ENCODE measurements at places on chromosomes 11 and 22.
A peak's percentile ranks its signal among the peaks of the same experiment; 100 is the strongest.

DNA sequence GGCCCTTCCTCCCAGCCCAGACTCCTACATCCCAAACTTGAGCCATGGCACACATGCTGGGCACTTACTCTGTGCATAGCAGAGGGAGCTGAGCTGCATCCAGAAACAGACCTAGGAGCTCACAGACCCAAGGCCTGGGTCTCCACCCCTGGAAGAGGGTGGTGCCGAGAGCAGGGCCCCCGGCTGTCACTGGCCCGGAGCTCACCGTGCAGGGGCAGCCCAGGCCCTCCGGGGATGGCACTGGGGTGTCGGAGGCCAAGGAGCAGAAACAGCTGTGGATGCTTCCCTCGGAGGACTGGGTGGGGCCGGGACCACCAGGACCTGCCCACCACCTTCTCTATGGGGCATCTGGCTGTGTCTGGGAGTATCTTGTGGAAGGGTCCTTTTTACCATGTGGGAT lies 4.3 kb upstream of the APOBEC3A start:
- no peak for DNase-seq

- no peak for DNase-seq
Observed at GRCh38 chr22:38250643-38251340, 22.0 kb downstream of the TMEM184B start.

DNA sequence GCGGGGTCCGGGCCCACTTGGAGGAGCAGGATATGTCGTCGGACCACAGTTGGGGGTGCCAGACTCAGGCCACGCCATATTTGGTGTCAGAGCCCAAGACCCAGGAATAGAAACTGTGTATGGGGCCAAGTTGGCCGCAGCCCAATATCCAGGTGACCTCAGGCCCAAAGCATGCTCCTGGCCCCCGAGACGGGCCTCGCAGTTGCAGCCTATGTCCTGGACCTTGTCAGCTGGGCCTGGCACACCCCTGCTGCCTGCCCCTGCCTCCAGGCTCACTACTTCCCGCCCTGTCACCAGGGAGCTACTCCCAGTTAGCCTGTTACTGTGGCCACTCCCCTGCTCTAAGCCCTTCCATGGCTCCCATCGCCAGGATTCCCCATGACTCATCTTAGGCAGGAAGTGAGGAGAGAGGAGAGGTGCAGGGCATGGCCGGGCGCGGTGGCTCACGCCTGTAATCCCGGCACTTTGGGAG lies 23.1 kb downstream of the A4GALT start:
- no peak for DNase-seq

DNA sequence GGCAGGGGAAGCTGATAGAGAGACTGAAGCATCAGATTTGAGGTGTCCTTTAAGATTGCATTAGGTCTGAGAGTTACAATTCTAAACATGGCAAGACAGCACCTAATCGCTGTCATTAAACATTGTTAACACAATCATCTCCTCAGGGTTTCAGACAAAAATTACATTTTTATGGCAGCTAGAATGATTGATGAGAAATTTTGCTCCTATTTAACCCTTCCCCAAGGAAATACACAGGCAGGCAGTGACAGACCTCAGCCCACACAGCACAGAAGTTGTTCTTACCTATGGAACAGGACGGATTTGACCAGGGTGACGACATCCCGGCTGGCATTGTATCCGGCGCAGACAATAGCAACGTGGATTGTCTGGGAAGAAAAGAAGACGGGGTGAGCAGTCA lies 294.3 kb downstream of the LARGE1 start:
- no peak for DNase-seq

DNA sequence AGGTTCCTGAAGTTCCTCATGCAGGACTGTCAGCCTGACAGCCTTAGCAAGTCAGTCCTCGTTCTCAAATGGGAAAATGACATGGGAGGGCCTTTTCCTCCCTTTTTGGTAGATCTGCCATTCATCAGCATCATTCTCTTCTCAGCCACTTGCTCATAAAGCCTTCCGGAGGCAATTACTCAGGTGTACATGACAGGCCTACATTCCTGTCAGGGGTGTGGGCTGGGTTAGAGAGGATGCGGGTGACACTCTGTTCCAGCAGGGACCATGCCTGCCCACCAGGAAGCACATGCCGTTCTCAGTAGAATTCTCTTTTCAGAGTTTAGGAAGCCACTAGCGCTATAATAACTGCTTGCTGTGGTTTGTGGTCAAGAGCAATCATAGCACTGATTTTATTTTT lies 24.2 kb upstream of the ANKK1 start:
- no peak for DNase-seq

GRCh38 chr22:20783844-20784723 lies 10.2 kb downstream of the SERPIND1 start:
- peak; percentile 11 for DNase-seq

DNA sequence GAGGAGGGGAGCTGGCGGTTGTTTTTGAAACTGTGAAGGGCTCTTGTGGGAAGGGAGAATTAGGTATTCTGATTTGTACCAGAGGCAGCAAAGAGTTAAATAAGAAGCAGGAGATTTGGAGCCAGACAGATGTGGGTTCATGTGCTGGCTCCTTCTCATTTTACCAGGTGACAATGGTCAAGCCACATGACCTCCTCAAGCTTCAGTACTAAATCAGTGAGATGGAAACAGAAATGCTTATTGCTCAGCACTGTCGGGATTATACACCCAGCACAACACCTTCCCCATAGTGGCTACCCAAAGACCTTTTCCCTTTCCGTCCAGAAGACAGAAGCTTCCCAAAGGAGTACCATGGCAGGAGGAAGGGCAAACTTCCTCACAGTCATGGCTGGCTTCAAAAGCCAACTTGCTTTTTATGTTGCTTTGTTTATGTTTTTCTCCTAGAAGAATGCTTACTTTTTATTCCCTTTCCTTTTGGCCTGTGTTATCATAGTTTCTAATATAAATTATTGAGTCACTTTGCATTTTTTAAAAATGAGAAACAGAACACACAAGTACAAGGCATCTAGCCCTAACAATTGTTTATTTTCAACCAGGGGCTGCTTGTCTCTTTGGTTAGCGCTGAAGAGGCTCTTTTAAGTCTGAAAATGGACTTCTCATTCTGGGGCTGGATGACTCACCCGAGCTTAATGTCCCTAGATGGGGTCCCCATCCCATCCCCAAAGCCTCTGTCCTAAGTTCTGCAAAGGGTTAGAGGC lies 181.5 kb upstream of the ZBED5 start:
- no peak for DNase-seq

GRCh38 chr11:46315033-46315738 lies 32.1 kb upstream of the DGKZ start:
- DNase-seq, result peak; percentile 63

- DNase-seq, result peak; percentile 80
Observed at GRCh38 chr22:31084811-31085492, 3.8 kb downstream of the SMTN start.

DNA sequence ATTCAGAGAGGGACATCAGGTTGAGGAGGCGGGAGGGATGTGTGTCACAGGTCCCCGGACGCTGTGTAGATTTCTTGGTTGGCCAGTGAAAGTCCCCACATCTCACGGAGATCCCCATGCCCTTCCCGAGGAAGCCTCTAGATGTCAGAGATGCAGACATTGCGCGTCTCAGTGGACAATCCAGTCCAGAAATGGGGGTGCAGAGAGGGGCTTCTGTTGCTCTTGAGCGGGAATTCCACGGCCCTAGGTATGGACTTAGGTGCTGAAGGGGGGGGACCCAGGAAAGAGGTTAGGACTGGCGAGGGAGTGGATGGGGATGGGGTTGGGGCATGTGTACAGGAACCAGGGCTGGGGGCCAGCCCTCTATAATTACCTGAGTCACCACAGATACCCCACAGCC lies 7.0 kb downstream of the THY1 start:
- no peak for DNase-seq

DNA sequence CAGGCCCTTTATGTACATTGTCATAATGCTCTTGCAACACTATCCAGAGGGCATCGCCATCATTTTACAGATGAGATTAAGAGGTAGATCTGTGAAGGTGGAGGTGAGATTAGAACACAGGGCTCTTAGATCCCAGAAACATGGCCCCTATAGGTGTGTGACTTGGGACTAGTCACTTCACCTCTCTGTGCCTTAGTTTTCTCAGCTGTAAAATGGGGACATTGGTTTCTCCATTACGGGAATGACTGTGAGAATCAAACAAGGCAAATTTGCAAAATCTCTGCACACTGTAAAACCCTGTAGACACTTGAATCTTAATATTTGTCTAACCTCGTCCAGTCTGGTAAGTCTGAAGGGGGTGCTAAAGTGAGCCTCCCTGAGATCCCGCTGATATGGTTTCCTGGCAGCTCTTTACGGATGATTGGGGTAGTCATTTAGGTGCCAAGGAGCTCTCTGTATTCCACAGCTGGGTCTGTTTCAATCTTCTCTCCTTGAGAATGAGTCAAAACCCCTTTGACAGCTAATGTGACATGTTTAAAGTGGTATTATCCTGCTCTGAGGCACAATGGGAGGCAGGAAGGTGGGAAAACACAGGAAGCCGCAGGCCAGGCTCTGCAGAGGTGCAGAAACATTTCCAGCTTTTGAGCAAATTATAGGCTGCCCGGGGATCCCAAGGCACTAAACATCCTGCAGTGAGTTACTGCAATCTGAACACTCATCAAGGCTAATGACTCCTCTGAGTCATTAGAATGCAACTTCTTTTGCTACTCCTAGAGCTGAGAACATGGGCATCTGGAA lies 140.8 kb downstream of the CCDC81 start:
- no peak for DNase-seq

GRCh38 chr11:133198438-133198837 lies 333.9 kb downstream of the OPCML start:
- no peak for DNase-seq
